ENCODE measurements at places on chromosomes 13 and 19.

- no peak for DNase-seq
Observed at GRCh38 chr13:61954092-61954491, 538.4 kb upstream of the PCDH20 start.

DNA sequence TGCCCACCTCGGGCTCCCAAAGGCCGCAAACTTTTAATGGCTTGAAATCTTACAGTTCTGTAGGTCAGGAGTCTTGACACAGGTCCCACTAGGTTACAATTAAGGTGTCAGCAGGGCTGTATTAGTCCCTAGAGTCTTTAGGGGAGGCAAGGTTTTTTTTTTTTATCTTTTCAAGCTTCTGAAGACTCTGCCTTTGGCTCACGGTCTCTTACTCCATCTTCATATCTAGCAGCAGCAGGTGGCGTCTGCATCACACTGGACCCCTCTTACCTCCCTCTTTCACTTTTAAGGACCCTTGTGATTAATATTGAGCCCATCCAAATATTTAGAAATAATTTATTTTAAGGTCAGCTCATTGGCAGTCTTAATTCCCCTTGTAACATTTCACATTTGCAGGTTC lies 11.6 kb downstream of the MIR17HG start:
- DNase-seq = no peak

- DNase-seq = no peak
Observed at GRCh38 chr13:62387647-62388046, 972.0 kb upstream of the PCDH20 start.

GRCh38 chr19:1387684-1388636 lies 4.3 kb downstream of the NDUFS7 start:
- no peak for DNase-seq

DNA sequence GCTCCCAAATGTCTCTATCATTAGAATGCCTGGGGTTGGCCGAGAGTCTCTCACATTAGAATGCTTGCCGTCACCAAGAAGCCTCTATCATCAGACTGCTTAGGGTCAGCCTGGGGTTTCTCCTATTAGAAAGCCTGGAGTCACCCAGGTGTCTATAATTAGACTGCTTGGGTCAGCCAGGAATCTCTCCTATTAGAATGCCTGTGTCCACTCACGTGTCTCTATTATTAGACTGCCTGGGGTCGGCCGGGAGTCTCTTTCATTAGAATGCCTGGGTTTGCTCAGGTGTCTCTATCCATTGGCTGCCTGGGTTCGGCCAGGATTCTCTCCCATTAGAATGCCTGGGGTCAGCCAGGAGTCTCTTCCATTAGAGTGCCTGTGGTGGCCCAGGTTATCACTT lies 1453.1 kb downstream of the UQCRFS1 start:
- DNase-seq = no peak

DNA sequence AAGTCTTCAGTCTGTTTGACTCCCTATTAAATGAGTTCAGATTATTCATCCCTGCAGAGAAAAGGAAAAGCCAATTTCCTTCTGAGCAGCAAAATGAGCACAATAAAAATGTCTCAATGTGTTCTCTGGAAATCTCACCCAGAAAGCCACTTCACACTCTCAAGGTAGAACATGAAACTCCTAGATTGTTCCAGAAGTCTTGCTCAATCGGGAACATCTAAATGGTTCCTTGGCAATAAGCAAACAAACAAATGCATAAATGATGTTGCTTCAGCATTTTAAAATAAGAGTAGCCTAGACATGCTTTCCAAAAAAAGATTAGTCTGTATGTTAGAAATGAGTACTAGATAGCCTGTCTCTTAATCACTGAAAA lies 59.7 kb upstream of the TNFRSF19 start:
- DNase-seq = no peak

GRCh38 chr19:3361384-3362216 lies 4.8 kb upstream of the NFIC start:
- peak; percentile 42 for DNase-seq

DNA sequence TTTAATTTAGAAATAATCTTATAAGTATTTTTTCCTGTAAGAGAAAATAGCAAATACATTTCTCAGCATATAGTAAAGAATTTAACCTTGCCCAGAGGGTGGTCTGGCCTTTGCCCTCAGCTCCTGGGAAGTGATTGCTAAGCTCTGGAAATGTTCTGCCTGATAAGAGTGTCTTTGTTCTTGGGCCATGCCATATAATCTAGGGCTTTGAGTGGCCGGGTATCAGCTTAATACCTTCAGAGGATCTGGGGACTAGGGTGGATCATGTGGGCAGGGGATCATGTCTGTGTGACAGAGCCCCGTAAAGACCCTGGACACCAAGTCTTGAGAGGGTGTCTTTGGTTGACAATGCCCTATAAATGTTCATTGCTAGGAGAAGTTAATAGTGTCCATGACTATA lies 1032.4 kb upstream of the MIR17HG start:
- DNase-seq = no peak

DNA sequence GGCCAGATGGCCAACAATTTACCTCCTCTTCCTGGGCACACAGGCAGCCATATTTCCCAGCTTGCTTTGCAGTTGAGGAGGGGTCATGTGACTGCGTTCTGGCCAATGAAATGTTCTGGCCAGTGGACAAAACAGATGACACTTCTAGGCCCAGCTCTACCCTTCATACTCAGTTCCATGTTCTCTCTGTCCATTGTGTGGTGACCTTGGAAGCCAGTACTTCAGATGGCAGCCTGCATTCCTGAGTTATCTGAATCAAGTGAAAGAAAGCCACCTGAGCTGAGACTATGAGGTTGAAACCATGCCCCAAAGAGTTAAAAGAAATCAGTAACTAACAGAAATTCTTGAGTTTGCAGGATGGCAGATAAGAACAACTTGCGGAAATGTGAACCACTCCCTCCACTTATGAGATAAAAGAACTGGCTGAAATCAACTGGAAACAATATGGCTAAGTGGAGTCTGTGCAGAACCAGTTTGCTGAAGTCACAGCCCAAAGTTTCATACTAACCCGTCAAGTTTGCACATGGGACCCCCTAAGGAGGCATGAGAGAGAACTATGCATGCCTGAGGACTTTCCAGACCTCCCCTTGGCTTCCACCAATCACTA lies 8.1 kb downstream of the FAM187B start:
- DNase-seq = peak; percentile 24

DNA sequence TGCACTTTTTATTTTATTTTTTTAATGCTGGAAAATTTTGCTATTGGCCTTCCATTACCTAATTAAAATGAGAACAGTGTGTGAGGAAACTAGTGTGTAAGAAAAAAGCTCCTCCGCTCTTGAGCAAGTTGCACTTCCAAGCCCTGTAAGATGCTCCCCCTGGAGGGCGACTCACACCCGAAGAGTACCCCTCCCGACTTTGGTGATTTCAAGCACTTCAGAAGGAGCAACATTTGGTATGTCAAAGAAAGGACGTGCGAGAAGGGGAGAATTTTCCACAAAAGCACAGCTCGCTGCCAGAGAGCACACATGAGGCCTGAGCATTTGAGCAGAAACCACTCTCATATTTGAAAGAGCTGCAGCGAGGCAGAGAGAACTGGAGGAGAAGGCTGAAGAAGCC lies 504.4 kb downstream of the FGF9 start:
- DNase-seq = no peak

GRCh38 chr19:56748378-56748777 lies 76.8 kb upstream of the ZNF835 start:
- no peak for DNase-seq

DNA sequence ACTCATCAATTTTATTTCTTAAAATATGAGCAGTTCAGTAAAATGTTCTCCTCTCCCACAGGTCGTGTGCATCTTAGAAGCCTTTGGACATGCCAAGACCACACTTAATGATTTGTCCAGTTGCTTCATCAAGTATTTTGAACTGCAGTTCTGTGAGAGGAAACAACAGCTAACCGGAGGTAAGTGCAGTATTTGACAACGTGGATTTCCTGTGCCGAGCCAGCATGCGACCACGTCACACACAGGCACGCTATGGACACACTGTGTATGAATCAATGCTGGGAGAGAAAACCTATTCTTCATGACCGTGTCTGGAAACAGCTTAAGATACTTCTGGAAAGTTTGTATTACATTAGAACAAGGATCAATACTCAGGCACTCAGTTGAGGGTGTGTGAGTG lies 268.5 kb downstream of the MYO16 start:
- no peak for DNase-seq

- no peak for DNase-seq
Observed at GRCh38 chr13:40345654-40346372, 320.6 kb downstream of the FOXO1 start.

- no peak for DNase-seq
Observed at GRCh38 chr19:51142119-51142518, at the start of gene SIGLEC7. SIGLEC7 (plus strand) TSS chr19:51142301; CDS start chr19:51142370, 69 bp downstream.

- no peak for DNase-seq
Observed at GRCh38 chr13:112530861-112531260, 57.1 kb downstream of the TUBGCP3 start.

- DNase-seq = no peak
Observed at GRCh38 chr13:66984241-66984640, 245.9 kb downstream of the PCDH9 start.

DNA sequence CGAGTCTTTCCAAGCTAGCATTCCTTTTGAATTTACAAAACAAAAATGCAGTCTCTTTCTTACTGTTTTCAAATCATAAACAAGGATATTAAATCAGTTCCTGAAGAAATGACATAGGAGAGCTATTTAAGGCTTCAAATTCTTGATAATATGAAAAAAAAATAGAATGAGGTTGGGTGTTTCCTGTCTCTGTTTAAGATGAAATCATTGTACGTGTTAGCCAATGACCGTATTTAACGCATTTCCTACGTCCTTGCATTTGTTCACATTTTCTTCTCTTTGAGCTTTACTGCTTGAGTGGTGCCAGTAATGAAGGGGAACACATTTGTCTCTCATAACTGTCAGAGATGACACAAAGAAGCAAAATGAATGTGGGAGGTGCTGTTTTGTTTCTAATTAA lies 821.3 kb downstream of the DIAPH3 start:
- DNase-seq = no peak

DNA sequence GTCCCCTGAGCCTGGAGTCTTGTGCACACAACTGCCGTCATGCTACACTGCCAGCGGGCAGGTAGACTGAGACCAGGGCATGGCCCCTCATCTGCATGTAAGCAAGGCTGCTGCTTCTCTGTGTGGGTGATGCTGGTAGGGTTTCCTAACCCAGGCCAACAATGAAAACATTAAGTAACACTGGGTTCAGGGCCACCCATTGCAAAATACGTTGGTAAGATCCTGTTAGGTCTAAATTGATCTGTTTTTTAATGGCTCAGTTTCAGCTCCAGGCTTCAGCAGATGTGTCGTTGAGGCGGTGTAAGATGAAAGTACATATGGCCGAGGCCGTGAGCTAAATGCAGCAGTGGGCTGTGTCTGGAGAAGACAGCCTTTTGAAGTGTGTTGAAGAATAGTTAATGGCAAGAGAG lies 383.4 kb downstream of the IRS2 start:
- no peak for DNase-seq

Data from activated T-cell treated with anti-CD3 and anti-CD28 coated beads, Interleukin-2, amount 50 U/mL, for 24 hours (primary cell).